M059J (cell line): ENCODE measurements at places on chromosomes 12 and 14. TPM values are rescaled to one million over a fixed set of nuclear protein-coding genes. Genes with fewer than 3 reads are reported as not detected.

GRCh38 chr12:131829791-131830334 is 1.7 kb downstream of the MMP17 start:
- DNase-seq, result no peak

The TSPAN8 gene
- 0.64 TPM in 1 of 2 replicates, not detected in the other for total RNA-seq

- no peak for DNase-seq
Observed at GRCh38 chr12:52274521-52275120, at the start of gene KRT86. Gene KRT86 (plus strand): TSS chr12:52274645. CDS start chr12:52301917, 27,272 bp downstream.

The PMCH gene
- total RNA-seq, result not detected in 2 replicates

- DNase-seq, result peak; percentile 70
Observed at GRCh38 chr12:131803961-131804521, 24.2 kb upstream of the MMP17 start.

- no peak for DNase-seq
Observed at GRCh38 chr12:59304077-59304721, 291.6 kb upstream of the SLC16A7 start.

DNA sequence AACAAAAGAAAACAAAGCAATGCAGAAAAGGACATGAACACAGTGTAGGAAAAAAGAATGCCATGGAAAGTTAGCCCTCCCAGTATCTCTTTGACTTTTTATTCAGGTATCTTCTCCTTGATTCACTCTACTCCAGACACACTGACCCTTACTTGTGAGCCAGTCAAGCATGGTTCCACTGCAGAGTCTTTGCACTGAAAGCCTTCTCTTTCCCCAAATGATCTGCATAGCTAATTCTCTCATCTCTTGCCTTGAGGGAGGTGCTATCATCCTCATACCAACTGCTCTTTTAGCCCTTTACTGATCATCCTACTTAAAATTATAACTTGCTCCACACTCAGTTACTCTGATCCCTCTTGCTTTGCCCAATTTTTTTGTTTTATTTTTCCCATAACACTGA is 101.2 kb upstream of the SLC16A7 start:
- DNase-seq, result no peak

DNA sequence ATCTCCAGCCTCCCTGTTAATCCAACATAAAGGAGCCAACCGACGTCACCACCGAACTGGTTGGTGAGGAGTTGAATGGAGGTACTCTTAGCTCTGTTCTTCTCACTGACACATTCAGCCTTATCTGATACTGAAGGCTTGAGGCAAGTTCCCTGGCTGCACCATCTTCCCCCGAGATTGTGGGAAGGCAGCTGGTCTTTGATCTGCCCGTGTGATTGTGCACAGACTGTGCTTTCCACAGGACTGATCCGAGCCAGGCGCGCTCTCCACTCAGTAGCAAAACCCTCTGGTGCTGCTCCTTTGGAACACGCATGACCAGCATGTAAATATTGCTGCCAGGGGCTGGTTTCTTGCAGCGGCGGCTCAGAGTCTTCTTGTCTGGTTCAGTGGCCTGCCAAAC is 30.1 kb upstream of the DLK1 start:
- no peak for DNase-seq

- DNase-seq, result no peak
Observed at GRCh38 chr12:5295996-5296395, 135.9 kb upstream of the NTF3 start.

The FSCB gene
- not detected in 2 replicates for total RNA-seq

The GDF3 gene
- total RNA-seq, result not detected in 2 replicates

GRCh38 chr12:1530592-1531152 is 63.7 kb downstream of the FBXL14 start:
- DNase-seq, result no peak

The PDZRN4 gene
- total RNA-seq, result not detected in 2 replicates

The P2RX7 gene
- 2.8 and 6.1 TPM in 2 replicates for total RNA-seq

- DNase-seq, result no peak
Observed at GRCh38 chr14:75158843-75159614, 17.4 kb downstream of the TMED10 start.

DNA sequence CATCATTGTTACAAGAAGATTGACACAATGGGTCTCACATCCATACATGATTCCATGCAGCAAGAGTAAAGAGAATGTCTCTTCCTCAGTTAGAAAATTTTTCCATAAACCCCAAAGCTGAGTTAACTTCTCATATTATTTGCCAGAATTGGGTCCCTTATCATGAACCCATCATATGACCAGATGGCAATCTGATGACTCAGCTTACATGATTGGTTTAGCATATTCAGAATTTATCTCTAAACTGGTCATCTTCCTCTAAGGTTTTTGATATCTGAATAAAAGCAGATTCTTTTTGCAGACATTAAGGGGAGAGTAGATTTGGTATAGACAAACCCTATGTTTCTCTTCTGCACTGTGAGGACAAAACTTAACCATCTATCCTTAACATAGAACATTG is 174.9 kb downstream of the PIK3C2G start:
- DNase-seq, result no peak

DNA sequence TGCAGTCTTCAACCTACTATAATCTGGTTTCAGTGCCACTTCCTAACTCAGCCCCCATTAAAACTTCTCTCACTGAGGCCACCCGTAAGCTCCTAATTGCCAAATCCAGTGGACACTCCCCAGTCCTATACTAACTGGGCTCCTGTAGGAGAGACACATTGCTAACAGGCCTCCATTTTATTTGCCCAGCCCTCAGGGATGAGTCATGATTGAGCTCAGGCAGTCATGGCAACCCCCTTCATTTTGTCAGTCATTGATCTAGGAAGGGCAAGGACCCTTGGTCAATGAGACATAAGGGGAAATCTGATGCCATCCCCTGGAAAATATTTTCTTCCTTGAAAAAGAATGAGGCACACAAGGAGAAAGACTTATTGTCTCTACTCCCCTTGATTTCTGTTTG is 70.1 kb upstream of the HIF1A start:
- peak; percentile 61 for DNase-seq

The LRTM2 gene
- total RNA-seq, result 0.07 TPM in 1 of 2 replicates, not detected in the other

The TMTC2 gene
- total RNA-seq, result 0.05 and 0.57 TPM in 2 replicates

- no peak for DNase-seq
Observed at GRCh38 chr12:132176385-132176919, 32.2 kb downstream of the NOC4L start.
